GDM1 (cell line): ENCODE measurements at places on chromosomes 6 and 20.

DNA sequence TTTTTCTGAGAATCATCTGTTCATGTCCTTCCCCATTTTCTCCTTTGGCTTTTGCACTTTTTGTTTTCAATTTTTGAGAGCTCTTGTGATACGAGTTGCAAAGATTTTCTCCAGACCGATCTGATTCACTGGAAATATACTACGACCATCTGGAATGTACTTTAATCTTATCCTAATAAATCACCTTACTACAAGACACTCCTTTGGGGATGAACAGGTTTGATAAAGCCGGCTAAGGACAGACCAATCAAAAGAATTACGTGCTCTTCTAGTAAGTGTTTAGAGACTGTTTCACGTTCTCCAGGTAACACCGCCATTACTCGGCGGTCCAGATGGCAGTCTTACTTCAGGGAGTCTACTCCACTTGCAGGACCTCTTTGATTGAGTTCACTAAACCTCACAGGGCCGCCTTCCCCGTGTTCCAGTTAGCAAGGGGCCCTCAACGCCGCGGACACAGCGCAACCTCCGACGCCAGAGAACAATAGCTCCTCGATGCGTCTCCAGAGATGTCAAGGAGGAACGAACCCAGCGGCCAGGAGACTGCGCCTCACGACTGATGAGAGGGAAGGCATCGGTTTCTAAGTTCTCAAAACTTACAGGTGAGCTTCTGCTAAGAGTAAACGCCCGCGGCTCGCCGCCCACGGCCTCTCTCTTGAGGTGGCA, 920 bp upstream of the WTAP start:
- no peak for DNase-seq

- DNase-seq, result no peak
These were observed 102.3 kb downstream of the LYRM2 start for GRCh38 chr6:89536231-89536630.

DNA sequence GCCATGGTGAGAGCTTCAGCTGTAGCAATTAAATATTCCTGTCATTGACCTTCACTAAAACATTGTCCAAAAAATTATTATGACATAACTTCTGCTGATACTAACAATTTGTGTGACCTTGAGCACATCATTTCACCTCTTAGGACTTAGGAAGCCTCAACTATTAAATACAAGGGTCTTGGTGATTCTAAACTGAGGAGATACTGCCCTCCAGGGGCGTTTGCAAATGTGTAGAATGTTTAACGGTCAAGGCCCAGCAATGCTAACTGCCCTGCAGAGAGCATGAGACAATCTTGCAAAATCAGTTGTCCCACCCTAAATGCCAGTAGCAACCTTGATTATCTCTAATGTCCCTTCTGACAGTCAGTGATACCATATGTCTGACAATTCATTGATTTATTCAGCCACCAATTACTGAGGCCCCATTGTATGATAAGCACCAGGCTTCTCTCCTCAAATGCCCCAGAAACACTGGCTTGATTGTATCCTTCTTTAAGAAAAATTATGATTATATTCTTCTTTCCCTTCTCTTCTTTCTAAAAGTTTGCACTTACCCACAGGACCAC, 284.1 kb upstream of the PLN start:
- no peak for DNase-seq

- DNase-seq, result no peak
These were observed 2.3 kb downstream of the RNF24 start for GRCh38 chr20:4013041-4013440.

GRCh38 chr6:157143171-157143889, 180.0 kb downstream of the TMEM242 start:
- no peak for DNase-seq

DNA sequence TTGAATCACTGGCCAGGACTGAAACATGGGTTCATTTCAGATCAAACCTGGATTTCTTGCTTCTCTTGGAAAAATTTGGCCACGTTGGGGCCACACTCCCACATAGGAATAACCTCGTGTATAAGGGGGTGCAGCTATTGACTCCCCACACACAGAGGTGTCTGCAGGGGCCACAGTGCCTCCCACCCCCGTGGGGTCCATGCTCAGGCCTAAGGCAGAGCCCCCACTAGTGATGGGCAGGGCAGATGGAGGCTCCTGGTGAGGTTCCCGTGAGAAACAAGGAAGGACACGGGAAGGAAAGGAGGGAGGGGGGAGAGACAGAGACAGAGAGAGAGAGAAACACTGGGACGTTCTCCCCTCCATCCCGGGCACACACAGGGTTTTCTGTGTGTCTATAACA, 230.5 kb downstream of the ERMARD start:
- no peak for DNase-seq

DNA sequence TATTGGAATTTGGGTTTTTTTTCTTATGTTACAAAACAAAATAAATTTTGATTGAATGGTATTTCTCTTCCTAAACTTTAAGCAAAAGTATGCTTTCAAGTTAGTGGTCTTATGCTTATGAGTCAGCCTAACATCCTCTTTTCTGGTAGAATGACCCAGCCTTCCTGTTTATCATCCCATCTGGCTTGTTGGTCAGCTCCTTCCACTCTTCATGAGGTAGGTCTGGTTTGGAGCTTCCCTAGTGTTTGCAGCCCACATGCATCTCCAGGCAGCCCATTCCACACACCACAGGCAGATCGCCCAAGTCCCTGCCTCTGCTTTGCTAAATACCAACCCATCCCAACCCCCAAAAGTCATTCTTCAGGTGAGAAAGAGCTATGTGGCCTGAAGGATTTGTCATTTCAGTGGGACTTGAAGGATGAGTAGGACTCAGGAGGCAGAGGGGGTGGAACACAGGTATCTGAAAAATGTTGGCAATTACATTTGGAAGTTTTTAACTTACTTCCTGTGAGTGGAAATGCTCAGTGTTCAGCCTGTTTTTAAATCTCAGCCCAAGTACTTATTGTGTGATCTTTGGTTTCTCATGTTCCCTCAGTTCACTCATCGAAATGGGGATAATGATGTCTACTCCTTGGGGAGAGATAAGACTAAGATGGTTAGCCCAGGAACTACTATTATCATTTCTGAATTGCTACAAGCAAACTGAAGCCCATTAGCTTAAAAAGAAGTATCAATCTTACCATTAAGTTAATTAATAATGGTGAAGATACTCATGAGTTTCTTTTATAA, 294.0 kb downstream of the ADGB start:
- DNase-seq, result peak; percentile 77

GRCh38 chr6:102950967-102951366, 1557.5 kb downstream of the GRIK2 start:
- DNase-seq, result no peak

DNA sequence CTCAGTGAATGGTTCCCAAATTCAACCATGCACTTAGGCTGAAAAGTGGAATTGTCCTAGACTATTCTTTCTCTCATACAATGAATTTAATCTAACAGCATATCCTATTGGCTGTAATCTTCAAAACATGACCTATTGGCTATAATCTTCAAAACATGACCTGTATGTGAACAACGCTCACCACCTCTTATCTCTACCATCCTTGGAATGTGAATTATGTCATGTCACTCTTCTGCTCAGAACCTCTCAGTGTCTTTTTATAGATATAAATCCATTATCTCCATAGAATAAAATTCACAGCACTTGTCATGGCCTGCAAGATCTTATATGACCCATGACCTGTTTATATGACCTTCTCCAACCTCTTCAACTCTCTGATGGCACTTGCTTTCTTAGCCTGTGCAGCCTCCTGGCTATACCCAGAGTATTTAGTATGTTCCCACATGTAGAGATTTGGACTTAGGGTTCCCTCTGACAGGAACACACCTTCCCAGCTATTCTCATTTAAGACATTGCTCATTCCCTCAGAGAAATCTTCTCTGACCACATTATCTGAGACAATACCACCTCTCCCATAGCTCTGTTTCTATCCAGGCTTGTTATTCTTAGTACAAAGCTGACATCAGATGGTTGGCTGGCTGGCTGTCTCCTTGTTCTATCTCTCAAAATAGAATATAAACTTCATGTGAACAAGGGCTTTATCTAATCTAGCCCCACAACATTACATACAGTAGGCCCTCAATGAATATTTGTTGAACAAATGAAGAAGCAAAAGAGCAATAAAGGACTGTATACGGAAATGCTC, 275.0 kb upstream of the PREP start:
- DNase-seq, result no peak

- DNase-seq, result no peak
These were observed 27.6 kb upstream of the RPN2 start for GRCh38 chr20:37151529-37151928.

GRCh38 chr20:48523191-48523995, 304.4 kb downstream of the PREX1 start:
- peak; percentile 10 for DNase-seq

DNA sequence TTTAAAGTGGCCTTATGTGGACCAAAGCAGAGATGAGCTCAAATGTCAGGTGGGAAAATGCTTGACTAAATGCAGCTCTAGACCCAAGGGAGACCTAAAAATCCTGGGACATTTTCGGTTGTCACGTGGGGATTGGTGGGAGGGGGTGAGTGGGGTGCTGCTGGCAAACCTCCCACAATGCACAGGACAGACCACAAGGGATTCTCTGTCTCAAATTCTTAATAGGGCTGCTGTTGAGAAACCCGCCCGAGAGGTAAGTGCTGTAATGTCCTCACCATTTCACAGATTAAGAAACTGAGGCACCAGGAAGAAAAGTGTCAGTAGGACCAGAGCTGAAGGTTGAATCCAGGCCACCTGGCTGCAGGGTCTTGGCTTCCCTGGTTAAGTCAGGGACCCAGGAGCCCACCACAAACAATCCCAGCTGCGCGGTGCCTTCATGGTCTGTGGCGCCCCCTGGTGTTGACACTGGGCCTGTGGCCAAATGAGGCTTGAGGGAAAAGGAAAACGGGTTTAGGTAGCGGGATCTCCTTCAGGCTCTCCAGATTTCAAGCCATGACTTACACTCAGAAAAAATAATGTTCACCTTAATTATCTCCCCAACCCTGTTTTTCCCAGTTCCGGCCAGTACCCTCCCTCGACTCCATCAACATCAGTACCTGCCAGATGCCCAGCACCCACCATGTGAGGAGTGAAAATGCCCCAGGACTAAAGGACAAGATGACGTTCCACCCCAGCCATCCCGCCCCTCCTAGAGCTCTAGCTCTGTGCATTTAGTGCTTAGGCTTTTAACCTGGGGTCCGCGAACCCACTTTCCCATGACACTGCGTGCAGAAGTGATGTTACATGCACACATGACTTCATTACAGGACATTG, 7.2 kb downstream of the HLA-G start:
- no peak for DNase-seq

GRCh38 chr6:88856566-88856965, 106.9 kb downstream of the RNGTT start:
- no peak for DNase-seq

GRCh38 chr6:107460083-107460631, 793 bp upstream of the PDSS2 start:
- peak; percentile 53 for DNase-seq

DNA sequence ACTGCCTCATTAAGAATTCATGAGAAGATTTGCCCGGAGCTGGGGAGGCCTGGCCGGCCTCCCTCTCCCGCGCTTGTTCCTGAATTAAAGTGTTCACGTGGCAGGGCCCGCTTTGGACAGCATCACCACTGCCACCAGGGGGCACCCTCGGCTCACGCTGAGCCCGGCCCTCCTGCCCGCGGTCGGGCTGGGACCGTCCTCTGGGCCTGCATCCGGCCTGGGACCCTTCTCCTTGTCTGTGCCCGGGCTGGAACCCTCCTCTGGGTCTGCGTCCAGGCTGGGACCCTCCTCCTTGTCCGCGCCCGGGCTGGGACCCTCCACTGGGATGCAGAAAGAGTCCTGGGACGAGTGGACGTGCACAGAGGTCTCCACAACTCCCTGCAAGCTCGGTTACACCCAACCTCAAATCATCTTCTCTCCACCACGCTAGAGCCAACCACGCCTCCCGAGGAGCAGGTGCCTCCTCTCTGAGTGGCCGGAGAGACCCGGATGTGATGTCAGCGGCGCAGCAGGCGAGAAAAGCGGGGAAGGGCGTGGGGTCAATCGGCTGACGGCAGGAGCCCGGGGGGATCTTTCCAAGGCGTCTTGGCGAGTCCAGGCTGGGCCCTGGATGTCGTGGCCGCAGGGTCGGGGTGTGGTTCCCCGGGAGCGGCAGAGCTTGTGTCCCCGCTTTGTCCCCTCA, 50.9 kb upstream of the DACT2 start:
- DNase-seq, result peak; percentile 41

GRCh38 chr20:63957690-63958441, 1.6 kb upstream of the UCKL1 start:
- no peak for DNase-seq

GRCh38 chr6:36035225-36035624, 7.6 kb downstream of the MAPK14 start:
- DNase-seq, result no peak

DNA sequence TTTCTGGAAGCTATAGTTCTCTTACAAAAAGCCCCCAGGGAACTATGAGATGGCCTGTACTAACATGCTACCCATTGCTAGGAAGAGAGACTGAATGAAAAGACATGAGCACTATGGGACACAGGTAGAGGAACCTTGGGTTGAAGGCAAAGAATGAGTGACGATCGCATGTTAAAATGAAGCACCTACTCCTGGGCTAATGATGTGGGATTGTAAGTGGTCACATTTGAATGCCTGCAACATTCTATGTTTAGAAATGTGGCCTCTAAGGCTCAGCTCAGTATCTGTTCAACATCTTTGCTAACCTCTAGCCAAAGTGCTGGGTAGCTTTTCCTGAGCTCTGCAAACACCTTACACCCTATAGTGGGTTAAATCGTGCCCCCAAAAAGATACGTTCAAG, 5.2 kb upstream of the ZC3H12D start:
- no peak for DNase-seq

DNA sequence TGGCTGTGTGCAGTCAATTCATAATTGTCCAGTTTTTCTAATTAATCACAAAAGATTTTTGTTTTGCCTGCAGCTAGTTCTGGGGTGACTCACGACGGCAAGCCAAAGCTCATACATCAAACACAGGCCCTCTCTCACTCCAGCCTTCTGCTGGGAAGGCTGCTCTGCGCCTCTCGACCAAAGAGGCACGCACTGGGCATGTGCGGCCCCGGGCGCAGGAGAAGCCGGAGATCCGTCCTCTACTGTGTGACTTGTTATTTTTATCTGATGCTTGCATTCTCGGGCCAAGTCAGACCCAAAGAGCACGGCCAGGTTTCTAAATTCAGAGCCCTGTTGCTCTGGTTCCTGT, 98.5 kb downstream of the TFAP2A start:
- DNase-seq, result no peak

- no peak for DNase-seq
These were observed 10.7 kb downstream of the DLL1 start for GRCh38 chr6:170279977-170280688.

DNA sequence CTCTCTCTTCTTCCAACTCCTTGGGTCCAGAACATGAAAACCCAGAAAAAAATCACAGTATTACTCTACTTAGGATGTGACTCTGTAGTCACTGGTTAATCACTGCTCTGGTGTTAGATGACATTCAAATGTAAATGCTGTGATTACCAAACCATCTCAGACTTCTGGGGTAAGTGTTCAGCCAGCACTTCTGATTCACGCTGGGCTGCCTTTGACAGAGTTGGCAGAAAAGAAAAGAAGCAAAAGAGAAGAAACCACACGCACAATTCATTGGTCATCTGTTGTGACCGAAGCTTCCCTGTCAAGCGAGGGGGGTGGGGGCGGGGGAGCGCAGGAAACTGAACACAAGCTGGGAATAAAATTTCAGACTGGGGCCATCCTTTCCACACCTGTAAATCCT, 82.7 kb downstream of the PSMG4 start:
- no peak for DNase-seq
